ENCODE measurements at places on chromosomes 2 and 18.

DNA sequence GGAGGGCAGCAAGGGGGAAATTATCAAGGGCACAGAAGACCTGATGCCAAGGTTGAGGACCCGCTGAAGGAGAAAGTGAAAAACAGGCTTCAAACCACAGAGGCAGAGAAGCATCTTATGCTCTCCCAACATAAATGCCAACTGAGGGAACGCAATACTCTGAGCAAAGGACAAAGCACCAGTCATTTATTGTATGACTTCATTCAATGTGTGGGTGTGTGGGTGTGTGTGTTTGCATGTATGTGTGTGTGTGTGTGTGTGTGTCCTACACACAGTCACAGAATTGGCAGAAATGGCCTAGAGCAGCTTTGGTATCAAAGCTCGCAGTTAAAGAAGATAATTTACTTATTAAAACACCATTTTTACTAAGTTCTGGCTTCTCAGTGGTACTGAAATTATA lies 51.4 kb downstream of the UXS1 start:
- DNase-seq, result no peak

GRCh38 chr2:101430156-101430555 lies 42.9 kb upstream of the CREG2 start:
- no peak for DNase-seq

- no peak for DNase-seq
Observed at GRCh38 chr2:233817361-233817911, 36.9 kb downstream of the HJURP start.

GRCh38 chr2:89763254-89763580 lies 1071.7 kb downstream of the RPIA start:
- DNase-seq, result no peak

GRCh38 chr2:186059096-186059495 lies 320.5 kb downstream of the FSIP2 start:
- DNase-seq, result no peak
